A673 (cell line): ENCODE measurements at places on chromosomes 4 and X. TPM values are rescaled to one million over a fixed set of nuclear protein-coding genes. Genes with fewer than 3 reads are reported as not detected.
A peak's percentile ranks its signal among the peaks of the same experiment; 100 is the strongest.

The ZNF81 gene
- 11.2 and 12.3 TPM in 2 replicates for total RNA-seq

The AFP gene
- total RNA-seq, result not detected in 2 replicates

The MAGEC1 gene
- total RNA-seq, result not detected in 2 replicates

The ENPEP gene
- total RNA-seq, result 8.4 and 13.2 TPM in 2 replicates

DNA sequence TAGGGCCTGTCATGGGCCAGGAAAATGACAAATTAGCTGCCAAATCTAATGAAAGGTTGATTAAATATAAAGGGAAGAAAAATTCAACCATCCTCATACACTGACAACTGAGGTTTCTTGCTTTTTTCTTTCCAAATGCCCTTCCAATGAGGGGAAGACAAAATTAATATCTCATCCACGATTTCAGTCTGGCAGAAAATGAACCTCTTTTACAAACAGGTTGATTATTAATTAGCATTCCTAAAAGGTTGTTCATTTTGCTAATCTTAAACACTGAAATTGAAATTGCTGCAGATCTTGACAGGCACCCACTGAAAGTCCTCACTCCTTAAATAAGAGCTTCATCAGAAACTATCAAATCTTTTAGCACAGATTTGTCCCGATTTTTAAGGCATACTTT is 45.5 kb downstream of the NPFFR2 start:
- no peaks in the 10 kb centered on the region for H3K27me3 ChIP-seq
- no peak overlapping the region for H3K27ac ChIP-seq
- no peaks in the 10 kb centered on the region for H3K36me3 ChIP-seq
- no peak for DNase-seq
- no peak overlapping the region for H3K4me3 ChIP-seq
- H3K4me1 ChIP-seq, result no peaks in the 10 kb centered on the region

The RNF128 gene
- not detected in 2 replicates for total RNA-seq

The CSAG3 gene
- not detected in 2 replicates for total RNA-seq

GRCh38 chrX:133676344-133677122 is 261.2 kb upstream of the GPC4 start:
- H3K27me3 ChIP-seq, result no peaks in the 10 kb centered on the region
- H3K27ac ChIP-seq, result no peak overlapping the region
- no peak overlapping the region for H3K4me3 ChIP-seq
- no peaks in the 10 kb centered on the region for H3K4me1 ChIP-seq

DNA sequence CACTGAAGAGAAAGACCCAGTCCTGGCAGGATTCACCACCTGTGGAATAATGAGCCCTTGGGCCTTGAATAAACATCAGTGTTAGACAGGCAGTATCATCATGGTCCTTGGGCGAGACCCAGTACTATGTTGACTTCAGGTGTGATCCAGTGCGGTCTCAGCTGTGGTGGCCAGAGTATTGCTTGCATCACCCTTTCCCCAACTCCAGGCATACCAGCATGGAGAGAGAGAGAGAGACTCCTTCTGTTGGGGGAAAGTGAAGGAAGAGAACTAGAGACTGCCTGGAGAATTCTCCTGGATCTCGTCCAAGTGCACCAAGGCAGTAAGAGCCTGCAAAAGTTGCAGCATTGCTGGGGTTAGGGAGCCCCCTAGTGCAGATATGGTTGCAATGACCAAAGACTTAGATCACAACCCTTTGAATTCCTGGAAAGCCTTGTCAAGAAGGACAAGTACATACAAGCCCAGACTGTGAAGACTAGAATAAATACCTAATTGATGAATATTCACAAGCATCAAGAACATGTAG is 61.1 kb upstream of the VAMP7 start:
- peak; percentile 79 for DNase-seq
- no peaks in the 10 kb centered on the region for H3K4me1 ChIP-seq
- no peak overlapping the region for H3K4me3 ChIP-seq
- H3K27ac ChIP-seq, result no peak overlapping the region
- H3K36me3 ChIP-seq, result no peaks in the 10 kb centered on the region

The ZFX gene
- total RNA-seq, result 63.9 and 64.6 TPM in 2 replicates

GRCh38 chr4:79513576-79513975 is 105.5 kb upstream of the GK2 start:
- DNase-seq, result no peak
- H3K27ac ChIP-seq, result no peak overlapping the region
- no peak overlapping the region for H3K4me3 ChIP-seq
- H3K4me1 ChIP-seq, result no peaks in the 10 kb centered on the region

The DAPP1 gene
- total RNA-seq, result not detected in 2 replicates

The HPGDS gene
- not detected in 2 replicates for total RNA-seq

GRCh38 chr4:2354760-2355159 is 63.7 kb downstream of the ZFYVE28 start:
- H3K36me3 ChIP-seq, result no peaks in the 10 kb centered on the region
- H3K4me3 ChIP-seq, result no peak overlapping the region
- no peak overlapping the region for H3K27ac ChIP-seq
- no peaks in the 10 kb centered on the region for H3K27me3 ChIP-seq
- H3K4me1 ChIP-seq, result no peaks in the 10 kb centered on the region

The GPRASP3 gene
- total RNA-seq, result 7.8 and 8.3 TPM in 2 replicates

The FGD1 gene
- 21.5 and 27.1 TPM in 2 replicates for total RNA-seq

DNA sequence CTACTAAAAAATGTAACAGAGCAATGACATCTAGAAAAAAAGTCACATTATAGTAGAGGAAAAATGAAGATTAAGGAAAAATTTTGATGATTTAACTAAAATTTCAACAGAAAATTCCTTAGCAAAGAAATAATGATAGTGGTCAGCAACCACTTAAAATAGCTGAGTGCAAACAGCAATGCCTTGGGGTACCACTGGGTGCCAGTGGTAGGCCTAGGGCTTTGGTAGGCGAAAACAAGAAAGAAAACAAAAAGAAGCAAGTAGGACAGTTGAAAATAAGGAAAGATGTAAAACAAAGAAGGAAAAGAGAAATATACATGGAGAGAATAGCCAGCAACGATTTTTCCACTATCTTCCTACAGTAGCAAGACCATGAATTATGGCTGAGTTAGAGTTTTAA is 313.5 kb upstream of the IRS4 start:
- H3K27me3 ChIP-seq, result no peaks in the 10 kb centered on the region
- no peak overlapping the region for H3K27ac ChIP-seq
- no peak overlapping the region for H3K4me3 ChIP-seq
- H3K36me3 ChIP-seq, result no peaks in the 10 kb centered on the region
- no peaks in the 10 kb centered on the region for H3K4me1 ChIP-seq

The CSN1S1 gene
- total RNA-seq, result not detected in 2 replicates

- no peak overlapping the region for H3K27ac ChIP-seq
- no peak for DNase-seq
- H3K27me3 ChIP-seq, result no peaks in the 10 kb centered on the region
- no peaks in the 10 kb centered on the region for H3K36me3 ChIP-seq
- H3K4me3 ChIP-seq, result no peak overlapping the region
Observed at GRCh38 chr4:20046931-20047677, 204.6 kb upstream of the SLIT2 start.

GRCh38 chrX:124269881-124270280 is 62.6 kb upstream of the TEX13D start:
- H3K4me3 ChIP-seq, result no peak overlapping the region
- no peaks in the 10 kb centered on the region for H3K27me3 ChIP-seq
- no peaks in the 10 kb centered on the region for H3K36me3 ChIP-seq
- H3K27ac ChIP-seq, result no peak overlapping the region
- no peaks in the 10 kb centered on the region for H3K4me1 ChIP-seq
- no peak for DNase-seq

GRCh38 chrX:40012039-40012867 is 85.5 kb downstream of the BCOR start:
- H3K27ac ChIP-seq, result no peak overlapping the region
- H3K4me1 ChIP-seq, result peaks cover 22% of the 10 kb centered on the region

- H3K36me3 ChIP-seq, result no peaks in the 10 kb centered on the region
- H3K27me3 ChIP-seq, result no peaks in the 10 kb centered on the region
- no peak overlapping the region for H3K27ac ChIP-seq
Observed at GRCh38 chr4:56238251-56238650, 149.0 kb downstream of the AASDH start.

The FOXP3 gene
- 0.20 TPM in 1 of 2 replicates, not detected in the other for total RNA-seq

The ABLIM2 gene
- 2.7 and 3.2 TPM in 2 replicates for total RNA-seq

DNA sequence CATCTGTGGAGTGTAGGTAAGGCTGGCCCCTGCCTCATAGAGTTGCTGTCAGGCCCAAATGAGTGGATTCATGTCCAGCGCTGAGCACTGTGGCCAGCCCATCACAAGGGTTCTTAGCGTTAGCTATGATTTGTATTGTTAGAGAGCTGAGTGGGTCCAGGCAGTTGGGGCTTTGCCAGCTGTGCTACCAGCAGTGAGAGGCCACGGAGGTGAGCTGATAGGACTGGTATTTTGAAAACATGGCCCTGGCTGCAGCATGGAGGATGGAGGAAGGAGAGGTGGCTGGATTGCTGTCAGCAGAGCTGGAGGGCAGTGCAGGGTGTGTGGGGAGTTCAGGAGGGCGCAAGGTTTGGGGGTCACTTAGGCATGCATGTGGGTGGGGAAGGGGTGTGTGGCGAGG is 69.8 kb downstream of the PSAPL1 start:
- no peaks in the 10 kb centered on the region for H3K4me1 ChIP-seq
- no peak for DNase-seq
- H3K27me3 ChIP-seq, result peaks cover 36% of the 10 kb centered on the region
- H3K4me3 ChIP-seq, result no peak overlapping the region
- H3K27ac ChIP-seq, result no peak overlapping the region
- no peaks in the 10 kb centered on the region for H3K36me3 ChIP-seq

The NPNT gene
- total RNA-seq, result 0.45 and 0.50 TPM in 2 replicates

GRCh38 chr4:38834570-38834969 is 22.0 kb downstream of the TLR6 start:
- no peaks in the 10 kb centered on the region for H3K36me3 ChIP-seq
- no peak overlapping the region for H3K4me3 ChIP-seq

DNA sequence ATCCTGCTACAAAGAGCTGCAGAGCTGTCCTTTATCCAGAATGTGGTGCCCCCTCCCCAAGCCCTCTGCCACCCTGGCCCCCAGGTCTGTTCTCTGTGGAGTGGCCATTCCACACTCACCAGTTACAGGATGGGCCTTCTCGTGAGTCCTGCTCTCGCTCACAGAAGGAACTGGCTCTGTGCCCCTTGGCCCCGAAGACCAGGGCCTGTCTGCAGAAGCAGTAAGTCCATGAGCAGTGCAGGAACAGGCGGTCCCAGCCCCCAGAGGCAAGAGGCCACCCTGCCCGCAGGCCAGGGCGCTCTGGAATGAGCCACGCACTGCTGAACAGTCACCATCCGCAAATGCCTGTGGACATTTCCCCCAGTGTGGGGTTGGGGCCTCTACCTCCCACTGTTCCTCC is 92.2 kb downstream of the DCTD start:
- H3K27ac ChIP-seq, result no peak overlapping the region
- DNase-seq, result no peak
- H3K36me3 ChIP-seq, result no peaks in the 10 kb centered on the region
- H3K4me3 ChIP-seq, result no peak overlapping the region
- H3K4me1 ChIP-seq, result no peaks in the 10 kb centered on the region

DNA sequence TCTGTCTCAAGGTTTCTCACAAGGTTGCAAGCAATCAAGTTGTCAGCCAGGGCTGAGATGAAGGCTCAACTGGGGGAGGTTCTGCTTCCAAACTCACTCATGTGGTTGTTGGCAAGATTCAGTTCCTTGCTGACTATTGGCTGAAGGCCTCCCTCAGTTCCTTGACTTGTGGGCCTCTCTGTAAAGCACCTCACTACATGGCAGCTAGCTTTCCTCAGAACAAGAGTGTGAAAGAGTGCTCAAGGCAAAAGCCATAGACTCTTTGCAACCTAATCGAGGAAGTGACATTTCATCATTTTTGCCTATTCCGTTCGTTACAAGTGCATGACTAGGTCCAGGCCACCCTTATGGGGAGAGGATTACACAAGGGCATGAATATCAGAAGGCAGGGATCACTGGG is 52.0 kb downstream of the CXorf58 start:
- no peaks in the 10 kb centered on the region for H3K36me3 ChIP-seq
- no peak overlapping the region for H3K4me3 ChIP-seq
- no peak overlapping the region for H3K27ac ChIP-seq

The HS6ST2 gene
- 5.4 and 6.9 TPM in 2 replicates for total RNA-seq

The GEMIN8 gene
- 9.2 and 12.7 TPM in 2 replicates for total RNA-seq

- no peak overlapping the region for H3K4me3 ChIP-seq
- no peaks in the 10 kb centered on the region for H3K36me3 ChIP-seq
- H3K27me3 ChIP-seq, result no peaks in the 10 kb centered on the region
Observed at GRCh38 chr4:112735474-112735951, 98.6 kb downstream of the LARP7 start.

The AREG gene
- total RNA-seq, result not detected in 2 replicates

GRCh38 chrX:27915617-27916016 is 65.6 kb downstream of the DCAF8L1 start:
- no peaks in the 10 kb centered on the region for H3K27me3 ChIP-seq
- no peaks in the 10 kb centered on the region for H3K36me3 ChIP-seq
- peak; percentile 17 for DNase-seq

- no peaks in the 10 kb centered on the region for H3K27me3 ChIP-seq
- H3K36me3 ChIP-seq, result no peaks in the 10 kb centered on the region
- H3K4me3 ChIP-seq, result no peak overlapping the region
Observed at GRCh38 chr4:113094331-113094730, 44.9 kb downstream of the ANK2 start.

GRCh38 chr4:48484494-48485168 is 1.5 kb downstream of the SLC10A4 start:
- H3K4me1 ChIP-seq, result no peaks in the 10 kb centered on the region
- no peak overlapping the region for H3K27ac ChIP-seq
- no peaks in the 10 kb centered on the region for H3K36me3 ChIP-seq
- peaks cover 22% of the 10 kb centered on the region for H3K27me3 ChIP-seq
- no peak overlapping the region for H3K4me3 ChIP-seq
- DNase-seq, result no peak

- H3K36me3 ChIP-seq, result no peaks in the 10 kb centered on the region
- H3K4me3 ChIP-seq, result no peak overlapping the region
- no peak overlapping the region for H3K27ac ChIP-seq
Observed at GRCh38 chr4:55352726-55353125, 6.7 kb downstream of the SRD5A3 start.

GRCh38 chrX:74408304-74408703 is 13.0 kb upstream of the SLC16A2 start:
- no peak overlapping the region for H3K4me3 ChIP-seq
- no peak for DNase-seq
- no peaks in the 10 kb centered on the region for H3K4me1 ChIP-seq
- H3K27me3 ChIP-seq, result no peaks in the 10 kb centered on the region

The FAM149A gene
- 0.90 and 2.4 TPM in 2 replicates for total RNA-seq

The MAGEC3 gene
- not detected in 2 replicates for total RNA-seq

- H3K27ac ChIP-seq, result no peak overlapping the region
- no peak for DNase-seq
- H3K27me3 ChIP-seq, result no peaks in the 10 kb centered on the region
- no peaks in the 10 kb centered on the region for H3K4me1 ChIP-seq
- H3K36me3 ChIP-seq, result no peaks in the 10 kb centered on the region
Observed at GRCh38 chr4:114654592-114654991, 56.0 kb downstream of the UGT8 start.

- H3K36me3 ChIP-seq, result no peaks in the 10 kb centered on the region
- no peaks in the 10 kb centered on the region for H3K27me3 ChIP-seq
- H3K27ac ChIP-seq, result no peak overlapping the region
- no peak overlapping the region for H3K4me3 ChIP-seq
- DNase-seq, result no peak
Observed at GRCh38 chrX:94655180-94655579, 981.2 kb downstream of the FAM133A start.

The PRKX gene
- total RNA-seq, result 42.6 and 43.3 TPM in 2 replicates

DNA sequence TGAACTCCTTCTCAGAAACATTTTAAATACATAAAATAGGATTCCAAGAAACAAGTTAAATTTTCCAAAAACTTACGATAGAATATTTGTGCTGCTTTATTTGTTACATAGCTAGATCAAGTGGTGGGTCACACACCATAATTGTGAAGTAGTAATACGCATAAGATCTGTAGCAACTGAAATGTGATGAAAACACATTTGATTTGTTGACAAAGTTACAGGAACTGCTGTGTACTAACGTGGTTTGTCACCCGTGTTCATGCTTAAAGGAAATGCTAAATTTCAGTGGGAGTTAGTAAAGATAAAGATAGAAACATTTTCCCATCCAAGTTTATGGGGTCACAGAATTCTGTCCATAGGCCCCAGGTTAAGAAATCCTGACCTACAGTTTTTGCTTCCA is 34.1 kb upstream of the PHEX start:
- no peaks in the 10 kb centered on the region for H3K4me1 ChIP-seq
- DNase-seq, result no peak
